ENCODE measurements at places on chromosomes 3 and 15.
A peak's percentile ranks its signal among the peaks of the same experiment; 100 is the strongest.

- DNase-seq, result no peak
These were observed 1.7 kb upstream of the COL7A1 start for GRCh38 chr3:48596676-48597407.

DNA sequence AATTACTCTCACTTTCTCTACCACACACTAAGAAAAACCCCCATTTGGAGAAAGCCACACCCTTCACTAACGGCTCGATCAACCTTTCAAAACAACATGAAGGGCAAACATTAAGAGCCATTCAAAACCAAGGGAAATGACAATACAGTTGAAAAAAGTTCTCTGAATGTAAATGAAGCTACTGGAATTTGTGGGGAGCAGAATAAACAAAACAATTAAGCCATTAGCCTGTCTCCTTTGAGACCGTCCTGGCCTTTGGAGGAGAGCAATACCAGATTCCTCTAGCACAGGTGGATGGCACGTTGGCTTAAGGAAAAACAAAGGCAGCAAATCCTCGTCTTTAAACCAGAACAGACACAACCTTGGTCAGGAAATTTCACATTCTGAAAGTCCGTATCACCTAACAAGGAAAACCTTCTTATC lies 18.7 kb downstream of the MYO1E start:
- DNase-seq, result no peak

DNA sequence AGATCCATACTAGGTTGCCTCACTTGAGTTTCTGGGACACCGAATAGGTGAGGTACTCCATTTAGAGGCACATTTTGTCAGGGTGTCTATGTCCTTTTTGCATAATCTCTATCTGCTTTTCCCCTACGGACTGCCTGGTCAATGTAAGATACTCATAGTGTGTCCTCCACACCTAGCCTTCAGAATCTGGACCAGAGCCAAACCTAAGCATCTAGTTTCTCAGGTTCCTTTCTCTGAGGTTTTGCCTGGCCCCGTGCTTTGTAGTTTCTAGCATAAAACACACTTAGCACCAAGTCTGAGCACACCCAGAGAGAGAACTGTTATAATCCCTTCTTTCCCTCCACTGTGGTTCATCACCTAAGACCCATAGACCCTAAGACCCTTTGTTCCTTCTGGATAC lies 105.9 kb upstream of the MLF1 start:
- no peak for DNase-seq

DNA sequence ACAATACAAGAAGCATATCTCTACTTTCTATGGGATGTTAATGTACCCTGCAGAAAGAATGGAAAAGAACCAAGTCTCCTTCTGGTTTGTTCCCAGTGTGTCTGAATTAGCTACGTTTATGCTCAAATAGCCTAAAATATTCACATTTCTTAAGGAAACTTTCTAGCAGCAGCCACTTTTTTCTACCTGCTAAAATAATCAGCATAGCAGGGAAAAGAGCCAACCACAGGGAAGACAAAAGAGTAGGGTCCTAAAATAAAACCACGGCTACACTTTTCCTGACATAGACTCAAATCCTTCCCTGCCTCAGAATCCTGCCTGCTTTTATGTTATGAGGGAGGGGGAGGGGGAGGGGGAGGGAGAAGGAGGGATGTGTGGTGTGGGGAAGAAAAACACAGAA lies 136.7 kb downstream of the GBE1 start:
- DNase-seq, result no peak

- no peak for DNase-seq
These were observed 107.9 kb downstream of the MEIS2 start for GRCh38 chr15:36992454-36992853.

GRCh38 chr3:59517388-59517787 lies 467.6 kb upstream of the CFAP20DC start:
- no peak for DNase-seq

DNA sequence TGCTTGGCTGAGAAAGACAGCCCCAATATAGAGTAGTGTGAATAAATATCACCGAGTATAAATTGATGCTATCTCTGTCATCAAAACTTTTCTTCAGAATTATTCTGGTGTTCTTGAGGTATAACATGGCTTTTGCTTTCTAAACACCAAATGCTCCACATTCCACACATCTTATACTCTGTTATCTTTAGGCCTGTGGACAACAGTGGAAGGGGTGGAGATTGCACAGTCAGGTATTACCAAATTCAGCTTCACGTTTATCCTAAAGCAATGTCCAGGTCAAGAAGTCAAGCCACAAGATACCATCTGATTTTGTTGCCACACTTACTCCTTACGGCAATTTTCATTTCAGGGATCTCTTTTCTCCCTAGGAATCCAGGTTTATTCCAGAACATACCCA lies 394.8 kb downstream of the SI start:
- DNase-seq, result no peak

DNA sequence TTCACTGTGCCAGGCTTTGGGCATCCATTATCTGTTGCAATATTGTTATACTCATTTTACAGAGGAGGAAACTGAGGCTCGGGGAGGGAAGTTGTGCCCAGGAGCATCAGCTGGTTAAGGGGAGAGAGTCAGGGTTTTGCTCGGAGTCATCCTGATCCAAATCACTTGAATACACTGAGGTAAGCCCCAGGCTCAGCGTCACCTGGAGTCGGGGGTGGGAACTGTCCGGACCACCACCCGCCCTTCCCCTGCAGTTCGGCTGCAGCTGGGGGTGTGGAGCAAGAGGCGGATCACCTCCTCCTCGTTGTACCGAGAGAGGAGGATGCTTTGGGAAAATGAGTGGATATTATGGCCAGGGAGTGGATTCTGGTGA lies 646 bp downstream of the HRH1 start:
- DNase-seq, result no peak

DNA sequence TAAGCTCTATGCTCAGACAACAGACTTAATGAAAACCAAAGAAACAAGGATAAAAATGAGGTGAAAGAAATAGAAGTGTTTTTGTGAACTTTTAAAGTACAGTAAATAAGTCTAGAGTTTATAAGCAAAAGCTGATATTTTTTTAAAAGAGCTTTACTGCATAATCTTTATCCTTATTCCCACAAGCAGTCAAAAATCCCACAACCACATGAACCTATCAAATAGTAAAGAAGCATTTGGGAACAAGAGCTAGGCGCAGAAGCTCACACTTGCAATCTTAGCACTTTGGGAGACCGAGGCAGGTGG lies 103.8 kb upstream of the TJP1 start:
- DNase-seq, result no peak

DNA sequence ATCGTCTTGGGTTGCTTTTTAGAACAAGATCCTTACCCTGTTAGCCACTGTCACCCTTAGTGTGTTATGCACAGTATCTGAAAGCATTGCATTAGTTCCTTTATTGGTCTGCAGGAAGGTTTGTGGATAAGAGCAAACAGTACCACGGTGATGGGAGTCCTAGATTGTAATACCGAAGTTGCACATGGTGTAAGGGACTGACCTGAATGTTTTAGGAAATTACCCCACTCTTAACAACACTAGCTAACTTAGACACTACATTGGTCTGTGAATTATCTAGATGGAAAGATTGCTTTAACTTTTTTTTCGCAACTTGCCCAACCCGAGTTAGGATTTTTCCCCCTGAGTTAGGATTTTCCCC lies 1.3 kb downstream of the STT3B start:
- peak; percentile 43 for DNase-seq

- no peak for DNase-seq
These were observed 34.5 kb downstream of the TGFBR2 start for GRCh38 chr3:30640851-30641250.

GRCh38 chr3:174276826-174277225 lies 582.3 kb upstream of the NAALADL2 start:
- DNase-seq, result no peak

- no peak for DNase-seq
These were observed 67.4 kb downstream of the SATB1 start for GRCh38 chr3:18357747-18358146.

DNA sequence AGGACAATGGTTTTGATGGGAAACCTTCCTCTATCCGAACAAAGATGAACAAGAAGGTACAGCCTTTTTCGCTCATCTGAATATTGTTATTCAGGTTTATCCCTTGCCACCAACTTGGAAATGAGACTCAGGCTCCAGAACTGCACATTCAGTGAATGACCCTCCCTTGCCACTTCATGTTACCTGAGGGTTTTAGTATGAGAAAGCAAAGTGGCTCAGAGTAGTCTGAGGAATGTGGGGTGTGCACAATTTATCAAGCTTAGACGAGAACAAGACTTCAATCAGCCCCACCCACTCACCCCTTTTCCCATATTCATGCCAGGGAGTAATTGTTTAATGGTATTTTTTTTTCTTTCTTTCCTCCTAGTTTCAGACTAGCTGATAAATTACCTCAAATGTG lies 265.3 kb upstream of the POU1F1 start:
- no peak for DNase-seq

GRCh38 chr15:60423537-60423936 lies 25.8 kb upstream of the ANXA2 start:
- DNase-seq, result no peak
